ENCODE measurements at places on chromosomes 13 and 19. TPM values are rescaled to one million over a fixed set of nuclear protein-coding genes. Genes with fewer than 3 reads are reported as not detected.

GRCh38 chr19:21256722-21257121 is 72.5 kb downstream of the ZNF708 start:
- DNase-seq = no peak

DNA sequence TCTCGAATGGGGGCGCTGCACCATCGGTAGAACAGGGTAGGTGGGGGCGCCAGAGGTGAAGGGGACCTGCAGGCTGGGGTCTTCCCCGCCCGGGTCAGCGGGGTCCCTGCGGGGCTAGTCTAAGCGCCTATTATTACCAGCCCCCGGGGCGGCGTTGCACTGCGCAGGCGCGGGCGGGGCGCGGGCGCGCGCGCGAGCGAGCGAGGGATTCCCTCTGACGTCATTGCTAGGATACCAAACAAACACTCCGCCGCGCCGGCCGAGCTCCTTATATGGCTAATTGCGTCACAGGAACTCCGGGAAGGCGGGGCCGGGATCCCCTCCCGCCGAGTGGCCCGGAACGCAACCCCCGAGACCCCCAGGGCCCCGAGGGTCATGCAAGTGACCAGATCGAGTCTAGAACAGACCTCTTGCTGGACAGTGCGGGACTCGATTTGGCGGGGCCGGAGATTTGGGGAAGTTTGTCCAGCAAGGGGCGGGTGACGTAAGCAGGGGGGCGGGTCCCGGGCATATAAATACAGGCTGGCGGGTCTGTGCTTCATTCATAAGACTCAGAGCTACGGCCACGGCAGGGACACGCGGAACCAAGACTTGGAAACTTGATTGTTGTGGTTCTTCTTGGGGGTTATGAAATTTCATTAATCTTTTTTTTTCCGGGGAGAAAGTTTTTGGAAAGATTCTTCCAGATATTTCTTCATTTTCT is at the start of gene FOSB:
Gene FOSB, plus strand, starts transcription at position 541 of the 703 bp plus-strand sequence. CDS start 591 bp downstream, outside the sequence.
- DNase-seq = no peak

DNA sequence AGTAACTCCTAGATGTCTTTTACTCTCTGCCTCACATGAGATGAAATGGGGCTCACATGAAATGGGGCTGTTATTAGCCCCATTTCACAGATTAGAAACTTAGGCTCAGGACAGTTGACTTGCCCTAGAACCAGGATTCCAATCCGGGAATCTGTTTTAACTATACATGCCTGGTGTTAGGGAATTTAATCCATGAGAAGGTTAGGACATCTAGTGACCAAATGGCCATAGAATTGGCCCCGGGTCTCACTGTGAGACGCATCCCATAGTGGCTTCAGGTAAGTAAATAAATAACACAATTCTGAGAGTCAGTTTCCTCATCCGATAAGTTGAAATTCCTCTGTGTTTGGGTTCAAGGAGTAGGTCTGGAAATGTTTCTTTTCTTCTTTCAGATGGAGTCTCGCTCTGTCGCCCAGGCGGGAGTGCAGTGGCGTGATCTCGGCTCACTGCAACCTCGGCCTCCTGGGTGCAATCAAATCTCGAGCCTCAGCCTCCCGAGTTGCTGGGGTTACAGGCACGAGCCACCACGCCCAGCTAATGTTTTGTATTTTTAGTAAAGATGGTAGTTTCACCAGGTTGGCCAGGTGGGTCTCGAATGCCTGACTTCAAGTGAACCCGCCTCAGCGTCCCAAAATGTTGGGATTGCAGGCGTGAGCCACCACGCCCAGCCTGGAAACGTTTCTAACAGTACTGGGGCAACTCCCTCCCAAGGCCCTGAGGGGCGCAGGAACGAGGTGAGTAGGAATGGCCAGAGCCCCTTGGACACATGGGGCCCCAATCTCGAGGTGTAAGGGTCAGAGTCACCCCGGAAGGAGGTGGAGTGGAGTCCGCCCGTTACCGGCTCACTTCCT is 1.2 kb upstream of the ZNF574 start:
- no peak for DNase-seq

DNA sequence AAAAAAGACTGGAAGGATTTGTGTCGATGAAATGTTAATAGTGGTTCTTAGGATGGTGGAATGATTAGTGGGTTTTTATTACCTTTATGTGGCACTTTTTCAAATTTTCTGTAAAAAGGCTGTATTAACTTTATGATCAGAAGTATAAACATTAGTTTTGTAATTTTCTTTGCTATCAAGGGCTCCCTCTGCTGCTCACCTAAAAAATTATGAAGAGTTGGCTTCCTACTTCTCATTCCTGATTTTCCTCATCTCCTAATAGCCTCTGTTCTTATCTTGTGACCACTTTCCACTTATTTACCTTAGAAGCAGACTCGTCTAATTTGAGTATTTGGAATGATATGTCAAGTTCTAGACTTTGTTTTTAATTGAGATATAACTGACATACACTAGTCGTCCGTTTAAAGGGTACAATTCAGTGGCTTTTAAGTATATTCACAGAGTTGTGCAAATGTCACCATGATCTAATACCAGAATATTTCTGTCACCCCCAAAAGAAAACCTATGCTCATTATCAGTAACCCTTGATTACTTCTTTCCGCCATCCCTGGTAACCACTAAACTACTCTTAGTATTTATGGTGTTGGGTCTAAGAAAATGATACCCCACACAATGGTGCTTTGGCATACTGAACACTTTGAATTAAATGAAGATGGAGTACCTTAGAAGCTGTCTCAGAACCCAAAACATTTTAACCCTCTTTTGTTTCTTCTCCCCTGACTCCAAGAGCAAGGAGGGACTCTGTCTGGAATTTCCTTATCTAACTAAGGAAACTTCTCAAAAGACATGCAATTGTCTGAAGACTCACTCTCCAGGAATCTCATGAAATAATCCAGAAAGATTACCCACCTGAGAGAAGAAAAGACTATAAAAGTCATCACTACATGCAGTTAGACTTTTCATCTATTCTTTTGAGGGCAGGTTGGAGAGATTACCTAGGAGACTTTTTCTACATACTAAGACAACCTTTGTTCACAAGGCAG is 311.3 kb downstream of the DLEU7 start:
- no peak for DNase-seq

- DNase-seq = no peak
Measured at GRCh38 chr13:100434010-100434763, 154.4 kb downstream of the GGACT start.

DNA sequence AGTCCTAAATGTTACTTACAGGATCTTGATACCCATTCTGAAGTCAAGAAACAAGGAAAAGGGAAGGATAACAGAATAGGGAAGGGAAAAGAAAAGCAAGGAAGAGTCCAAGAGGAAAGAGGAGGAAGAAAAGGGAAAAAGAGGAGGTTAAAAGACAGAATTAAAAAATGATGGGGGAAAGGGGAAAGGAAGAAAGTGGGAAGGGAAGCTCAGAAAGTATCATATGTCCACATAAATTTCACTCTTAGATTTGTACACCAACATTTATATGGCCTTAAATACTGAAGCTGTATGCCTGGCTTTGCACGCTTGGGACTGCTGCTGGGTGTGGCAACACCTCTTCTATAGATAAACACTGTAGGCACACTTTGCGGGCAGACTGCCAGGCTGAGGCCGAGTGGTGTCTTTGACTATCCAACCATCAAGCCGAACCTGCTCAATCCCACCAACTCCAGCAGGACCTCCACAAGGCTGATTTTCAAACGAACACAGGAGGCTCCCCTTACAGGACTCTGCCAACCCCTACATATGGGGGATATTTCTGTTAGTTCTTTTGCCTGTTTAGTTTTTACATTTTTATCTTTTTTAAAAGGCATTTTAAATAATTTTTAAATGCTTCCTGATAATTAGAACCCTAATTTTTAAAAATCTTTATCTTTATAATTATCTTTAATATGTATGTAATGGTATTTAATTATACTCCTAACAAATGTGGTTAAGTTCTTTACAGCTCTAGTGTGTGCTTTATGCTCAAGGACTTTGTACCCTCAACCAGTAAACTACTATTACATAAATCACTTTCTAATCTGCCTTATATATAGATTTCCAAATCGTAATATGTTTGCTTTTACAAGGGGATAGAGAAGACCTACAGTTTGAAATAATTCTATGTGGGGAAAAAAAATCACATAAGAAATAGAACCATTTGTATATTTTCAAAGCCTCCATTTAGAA is 154.2 kb downstream of the DIAPH3 start:
- no peak for DNase-seq

DNA sequence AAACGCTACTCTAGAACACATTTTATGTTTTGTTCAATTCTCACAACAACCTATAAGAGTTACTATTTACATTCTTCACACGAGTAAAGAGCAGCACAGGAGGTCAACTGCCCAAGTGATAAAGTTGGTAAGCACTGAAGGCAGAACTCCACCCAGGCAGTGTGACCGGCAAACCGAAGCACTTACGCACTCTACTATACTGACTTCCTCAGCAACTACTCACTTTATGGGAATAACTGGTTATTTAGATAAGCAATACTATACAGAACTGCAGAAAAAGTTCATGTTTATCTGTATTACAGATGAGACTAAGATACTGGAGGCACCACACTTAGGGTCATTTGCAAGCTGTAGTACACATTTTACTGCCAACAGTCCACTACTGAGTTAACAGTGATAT is 28.8 kb downstream of the FOXO1 start:
- no peak for DNase-seq

DNA sequence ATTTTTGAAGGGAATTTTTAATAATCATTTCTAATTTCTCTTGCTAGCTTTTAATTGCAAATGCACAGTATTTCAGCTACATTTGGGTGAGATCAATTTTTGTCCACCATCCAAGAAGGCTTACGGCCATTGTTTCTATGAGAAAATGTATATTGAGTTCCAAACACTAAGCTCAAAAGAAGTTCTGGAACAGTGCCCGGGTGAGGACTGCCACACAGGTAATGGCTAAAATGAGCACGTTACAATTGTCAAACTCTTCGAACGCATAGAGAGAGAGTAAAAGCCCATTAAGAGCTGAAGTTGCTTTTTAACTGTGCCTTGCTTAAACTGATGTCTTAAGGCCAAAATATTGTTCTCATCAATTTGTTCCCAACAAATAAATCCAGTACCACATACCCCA is 755.0 kb downstream of the DIAPH3 start:
- DNase-seq = no peak

DNA sequence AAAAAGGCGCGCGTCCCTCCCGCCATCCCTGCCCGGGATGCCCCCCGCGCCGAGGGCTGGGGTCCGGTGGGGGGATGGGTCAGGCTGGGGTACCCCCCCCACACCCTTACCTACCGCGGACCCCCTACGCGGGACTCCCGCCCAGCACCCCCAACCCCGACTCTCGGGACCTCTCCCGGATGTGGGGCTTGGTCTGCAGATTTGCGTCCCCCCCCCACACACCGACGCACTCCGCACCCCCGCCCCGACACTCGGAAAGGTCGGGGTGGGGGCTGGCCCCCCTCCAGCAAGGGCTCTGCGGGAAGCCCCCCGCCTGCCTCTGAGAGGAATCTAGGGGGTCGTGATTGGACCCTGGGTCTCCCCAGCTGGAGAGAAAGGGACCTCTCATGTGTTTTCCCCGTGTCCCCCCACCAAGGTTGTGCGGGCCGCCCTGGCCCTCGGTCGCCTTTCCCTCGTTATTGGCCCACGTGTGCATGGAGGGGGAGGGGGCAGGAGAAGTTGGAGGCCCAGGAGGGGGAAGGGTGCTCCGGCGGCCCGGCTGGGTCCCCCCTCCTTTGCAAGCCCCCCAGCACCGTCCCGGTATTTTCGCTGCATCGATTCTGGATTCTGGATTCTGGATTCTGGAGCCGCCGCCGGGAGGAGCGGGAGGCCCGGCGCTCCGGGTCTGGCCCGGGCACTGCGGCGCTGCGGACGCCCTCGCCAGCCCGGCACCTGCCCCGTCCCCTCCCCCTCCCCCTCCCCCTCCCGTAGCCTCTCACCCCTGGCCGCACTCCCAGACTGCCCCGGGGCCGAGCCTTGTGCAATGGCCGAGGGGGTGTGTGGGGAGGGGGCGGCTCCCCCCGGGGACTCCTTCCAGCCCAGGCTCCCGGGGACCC is 607 bp downstream of the NFIC start:
- DNase-seq = no peak

DNA sequence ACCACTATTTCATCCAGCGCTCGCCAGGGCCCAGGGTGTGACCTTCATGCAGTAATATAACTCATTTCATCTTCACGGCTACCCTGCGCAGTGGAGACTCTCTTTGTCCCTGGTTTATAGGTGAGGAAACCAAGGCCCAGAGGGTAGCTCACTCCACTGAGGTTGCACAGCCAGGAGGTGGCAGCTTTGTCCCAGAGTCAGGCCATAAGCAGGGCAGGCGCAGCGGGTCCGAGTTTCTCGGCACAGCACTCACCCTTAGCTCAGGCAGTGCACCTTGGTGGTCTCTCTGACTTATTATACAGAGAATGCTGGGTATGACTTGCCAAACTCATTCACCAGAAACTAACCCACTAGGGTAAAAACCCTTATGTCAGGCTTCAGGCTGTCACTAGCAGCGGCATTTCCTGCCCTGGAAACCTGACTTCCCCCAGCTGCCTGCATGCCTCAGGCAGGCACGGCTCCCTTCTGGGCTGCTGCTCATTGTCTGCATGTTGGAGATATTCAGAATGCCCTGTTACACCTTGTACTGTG is 24.5 kb downstream of the PPP5C start:
- no peak for DNase-seq

- DNase-seq = no peak
Measured at GRCh38 chr19:49889687-49890348, 6.9 kb downstream of the IL4I1 start.

DNA sequence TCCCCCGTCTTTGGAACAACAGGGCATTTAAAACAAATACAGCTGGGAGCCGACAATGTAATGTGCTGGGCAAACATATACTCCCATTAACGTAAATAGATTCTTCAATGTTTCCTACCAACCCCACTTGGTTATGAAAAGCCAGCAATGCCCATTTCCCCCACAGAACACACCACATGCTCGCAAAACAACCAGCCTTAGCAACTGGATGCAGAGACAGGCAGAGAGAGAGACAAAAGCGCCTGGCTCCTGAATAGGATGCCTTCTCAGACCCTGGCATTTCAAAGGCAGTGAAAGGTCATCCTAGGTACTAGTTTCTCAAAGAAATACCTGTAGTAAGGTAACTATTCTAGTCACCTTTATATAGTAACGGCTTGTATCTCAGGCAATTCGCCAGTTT is 462.9 kb downstream of the ITGBL1 start:
- no peak for DNase-seq

- DNase-seq = no peak
Measured at GRCh38 chr13:23570099-23570920, at the start of gene TNFRSF19. TNFRSF19 (plus strand) TSS chr13:23570412; CDS start chr13:23590184, 19,772 bp downstream.

The ZNF888 gene
- 2.1 TPM for total RNA-seq

The ZNF558 gene
- 11.7 TPM for total RNA-seq

The RNF113B gene
- not detected for total RNA-seq

The SOHLH2 gene
- not detected for total RNA-seq

The KLF2 gene
- total RNA-seq = 5.9 TPM
